ENCODE measurements at places on chromosomes 2 and 18.

DNA sequence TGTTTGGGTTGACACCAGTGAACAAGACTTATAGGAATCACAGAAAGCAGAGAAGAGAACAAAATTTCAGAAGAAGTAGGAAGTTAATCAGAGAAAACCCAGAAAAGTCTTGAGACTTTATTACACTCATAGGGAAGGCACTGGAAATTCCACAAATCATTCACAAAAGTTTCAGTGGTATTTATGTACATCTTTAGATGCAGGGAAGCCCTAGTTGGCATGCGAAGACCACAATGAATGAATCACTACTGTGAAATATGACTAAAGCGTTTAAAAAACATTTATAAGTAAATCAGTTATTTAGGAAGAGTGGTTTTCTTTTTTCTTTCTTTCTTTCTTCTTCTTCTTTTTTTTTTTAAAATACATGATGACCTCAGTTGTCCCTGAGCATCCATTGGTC, 105.1 kb downstream of the NUP35 start:
- DNase-seq: peak; percentile 74

DNA sequence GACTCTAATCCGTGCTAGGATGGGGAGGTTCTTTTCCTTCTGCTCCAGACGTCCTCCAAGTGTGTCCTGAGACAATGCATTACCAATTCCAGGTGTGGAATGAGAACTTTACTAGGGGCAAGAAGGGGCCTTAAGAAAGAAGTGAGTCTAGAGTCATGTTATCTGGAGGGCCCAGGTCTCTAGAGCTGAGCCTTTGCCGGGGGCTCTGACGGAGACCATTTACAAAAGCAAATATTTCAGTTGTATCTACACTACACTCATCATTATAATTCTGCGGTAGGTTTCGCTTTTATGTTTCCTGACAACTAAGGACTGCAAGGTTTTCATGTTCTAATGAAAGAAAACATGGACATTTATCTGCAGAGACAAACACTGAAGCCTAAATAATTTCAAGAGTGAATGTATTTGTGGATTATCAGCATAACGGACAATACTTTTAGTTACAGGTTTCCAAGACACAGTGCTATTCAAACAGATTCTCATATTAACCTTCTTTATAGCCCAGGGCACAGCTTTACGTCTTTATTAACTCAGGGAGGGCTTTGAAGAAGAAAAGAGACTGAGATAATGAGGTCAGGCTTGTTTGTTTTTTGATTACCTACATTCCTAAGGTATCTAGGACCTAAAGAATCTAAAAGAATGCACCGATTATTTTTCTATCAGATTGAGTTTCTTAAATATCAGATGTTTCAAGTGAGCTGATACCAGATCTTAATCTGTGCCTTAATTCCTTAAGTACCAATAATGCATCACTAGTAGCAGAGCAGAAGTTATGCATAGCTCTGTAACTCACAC, 15.0 kb upstream of the LAMA1 start:
- DNase-seq: no peak

DNA sequence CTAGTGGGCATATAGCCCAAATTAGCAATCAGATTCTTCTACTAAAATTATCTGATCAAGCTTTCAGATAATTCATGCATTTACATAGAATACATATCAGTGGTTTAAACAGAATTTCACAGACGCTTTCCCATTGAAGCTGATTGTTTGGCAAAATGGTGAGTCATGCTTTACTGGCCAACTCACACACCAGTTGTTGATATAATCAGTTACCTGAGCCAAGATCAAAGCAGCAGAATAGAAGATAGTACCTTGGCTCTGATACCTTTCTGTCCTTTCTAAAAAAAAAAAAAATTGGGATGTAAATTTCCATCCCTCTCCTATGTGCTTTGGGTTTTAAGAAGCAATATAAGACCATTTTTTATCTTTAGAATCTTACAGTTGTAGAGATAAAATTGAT, 178.0 kb downstream of the MCFD2 start:
- DNase-seq: peak; percentile 37

GRCh38 chr2:215274829-215275228, 37.0 kb upstream of the ATIC start:
- DNase-seq: no peak

DNA sequence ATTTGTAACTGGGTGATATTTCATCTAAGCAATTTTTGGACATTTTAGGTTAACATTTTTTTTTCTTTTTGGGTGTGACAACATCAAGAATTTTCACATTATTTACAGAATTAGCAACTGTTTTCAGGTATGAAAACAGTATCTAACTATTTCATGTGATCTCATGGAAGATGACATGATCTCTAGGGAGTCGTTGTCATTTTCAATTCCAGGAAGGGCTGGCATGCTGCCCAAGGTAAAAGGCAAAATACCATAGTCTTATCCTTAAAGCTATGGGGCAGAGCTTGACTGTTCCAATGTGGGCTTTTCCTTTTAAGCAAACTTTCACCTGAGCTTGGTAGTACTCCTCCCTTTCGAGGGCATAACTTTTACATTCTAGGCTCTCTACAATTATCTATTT, 443.7 kb downstream of the DSEL start:
- no peak for DNase-seq

- peak; percentile 98 for DNase-seq
Observed at GRCh38 chr2:223613017-223613950, 11.1 kb upstream of the SCG2 start.

GRCh38 chr2:9812945-9813311, 30.3 kb upstream of the TAF1B start:
- no peak for DNase-seq

- DNase-seq: no peak
Observed at GRCh38 chr2:57897920-57898319, 148.7 kb upstream of the VRK2 start.

DNA sequence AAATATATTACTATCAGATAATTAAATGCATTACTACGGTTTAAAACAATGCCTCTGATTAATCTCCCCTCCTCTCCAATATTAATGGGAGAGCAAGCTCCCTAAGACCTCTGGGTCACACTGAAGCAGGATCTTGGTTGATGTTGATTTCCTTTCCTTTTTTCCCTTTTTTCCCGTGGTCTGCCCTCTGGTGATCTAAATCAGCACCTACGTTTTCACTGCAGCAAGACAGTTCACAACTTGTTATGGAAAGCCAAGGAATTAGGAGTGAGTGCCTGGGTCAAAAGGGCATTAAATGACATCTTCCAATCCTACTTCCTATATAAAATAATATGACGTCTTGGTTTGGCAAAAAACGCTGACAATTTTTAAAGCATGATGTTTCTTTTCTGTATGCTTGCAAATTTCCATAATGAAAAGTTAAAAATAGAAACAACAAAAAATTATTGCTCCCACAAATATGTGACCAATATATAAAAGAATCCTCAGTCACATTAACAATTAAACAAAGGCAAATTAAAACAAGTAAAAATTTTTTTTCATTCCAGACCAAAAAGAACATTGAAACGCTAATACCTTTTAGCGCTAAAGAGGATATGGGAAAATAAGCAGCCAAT, 7.9 kb upstream of the CFAP36 start:
- peak; percentile 43 for DNase-seq

- no peak for DNase-seq
Observed at GRCh38 chr2:30756971-30757370, 50.3 kb downstream of the CAPN13 start.

DNA sequence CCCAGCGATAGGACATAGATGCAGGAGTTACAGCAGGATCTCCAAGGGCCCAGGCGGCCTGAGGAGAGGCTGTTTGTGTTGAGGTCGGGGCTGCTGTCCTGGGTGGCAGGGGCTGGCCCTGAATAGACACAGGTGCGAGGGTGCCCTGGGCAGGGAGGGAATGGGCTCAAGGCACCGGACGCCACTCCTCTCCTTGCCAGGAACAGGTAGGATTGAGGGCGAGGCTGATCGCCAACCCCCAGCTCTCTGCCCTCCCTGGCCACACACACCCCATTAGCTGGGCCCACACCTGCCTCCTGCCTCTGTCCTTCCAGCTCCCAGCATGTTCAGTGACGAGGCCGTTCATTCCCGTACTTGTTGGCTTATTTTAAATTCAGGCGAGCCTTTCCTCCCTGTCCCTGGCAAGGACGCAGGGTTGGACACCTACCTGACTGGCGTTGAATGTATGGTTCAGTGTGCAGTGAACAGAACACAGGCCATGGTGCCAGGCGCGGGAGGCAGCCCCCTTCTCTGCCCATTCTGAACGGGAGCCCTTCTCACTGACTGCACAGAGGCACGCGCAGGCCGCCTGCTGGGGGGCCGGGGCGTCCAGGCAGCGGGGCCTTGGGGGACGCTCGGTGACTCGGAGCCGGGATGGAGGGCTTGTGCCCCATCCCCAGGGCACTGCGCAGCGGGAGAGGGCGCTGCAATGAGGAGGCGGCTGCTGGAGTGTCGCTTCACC, 41.3 kb upstream of the SNED1 start:
- DNase-seq: no peak

DNA sequence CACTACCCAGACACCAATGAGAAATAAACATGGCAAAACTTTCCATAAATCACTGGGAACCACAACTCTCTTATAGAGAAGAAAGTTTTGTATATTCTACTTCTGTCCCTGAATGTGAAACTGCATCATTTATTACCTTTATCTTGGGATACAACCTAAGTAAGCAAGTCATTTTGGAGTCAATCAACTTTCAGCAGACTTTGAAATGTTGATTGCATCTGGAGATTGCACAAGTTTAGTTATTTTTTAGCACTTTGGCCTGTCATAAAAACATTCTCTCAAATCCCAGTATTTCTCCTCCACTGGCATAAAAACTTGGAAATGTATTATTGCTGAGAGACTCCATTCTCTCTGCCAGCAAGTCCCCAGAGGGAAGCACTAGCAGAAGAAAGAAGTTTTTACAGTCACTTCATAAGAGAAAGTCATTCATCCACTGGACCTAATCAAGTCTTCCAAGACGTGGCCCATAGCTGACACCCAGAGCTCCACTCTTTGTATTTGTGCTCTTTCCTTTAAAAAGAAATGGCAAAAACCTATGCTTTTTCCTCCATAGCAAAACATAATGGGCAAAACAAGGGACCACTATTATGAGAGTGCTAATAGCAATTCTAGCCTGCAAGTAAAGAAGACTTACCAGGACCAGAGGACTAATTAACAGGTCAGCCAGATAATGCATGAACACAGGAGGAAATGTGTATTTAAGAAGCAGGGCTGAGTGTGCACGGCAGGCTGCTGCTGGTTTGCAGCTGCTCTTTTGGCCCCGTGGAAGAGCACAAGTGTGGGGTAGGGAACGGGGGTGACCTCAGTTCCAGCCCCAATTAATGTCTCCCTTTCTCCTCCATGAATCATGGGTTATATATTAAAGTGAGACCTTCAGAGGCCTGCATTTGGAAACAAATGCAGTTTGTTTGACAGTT, 171.5 kb downstream of the INO80D start:
- no peak for DNase-seq

DNA sequence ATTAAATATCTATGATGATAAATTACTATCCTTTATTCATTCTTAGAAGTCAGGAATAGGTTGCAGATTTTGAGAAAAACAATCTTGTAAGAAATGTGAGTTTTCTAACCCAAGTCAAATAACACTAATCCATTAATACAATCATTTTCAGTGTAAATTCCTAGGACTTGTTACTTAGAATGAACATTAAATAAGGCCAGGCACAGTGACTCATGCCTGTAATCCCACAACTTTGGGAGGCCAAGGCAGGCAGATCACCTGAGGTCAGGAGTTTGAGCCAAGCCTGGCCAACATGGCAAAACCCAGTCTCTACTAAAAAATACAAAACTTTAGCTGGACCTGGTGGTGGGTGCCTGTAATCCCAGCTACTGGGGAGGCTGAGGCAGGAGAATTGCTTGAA, 45.8 kb upstream of the CDKL4 start:
- DNase-seq: peak; percentile 17

DNA sequence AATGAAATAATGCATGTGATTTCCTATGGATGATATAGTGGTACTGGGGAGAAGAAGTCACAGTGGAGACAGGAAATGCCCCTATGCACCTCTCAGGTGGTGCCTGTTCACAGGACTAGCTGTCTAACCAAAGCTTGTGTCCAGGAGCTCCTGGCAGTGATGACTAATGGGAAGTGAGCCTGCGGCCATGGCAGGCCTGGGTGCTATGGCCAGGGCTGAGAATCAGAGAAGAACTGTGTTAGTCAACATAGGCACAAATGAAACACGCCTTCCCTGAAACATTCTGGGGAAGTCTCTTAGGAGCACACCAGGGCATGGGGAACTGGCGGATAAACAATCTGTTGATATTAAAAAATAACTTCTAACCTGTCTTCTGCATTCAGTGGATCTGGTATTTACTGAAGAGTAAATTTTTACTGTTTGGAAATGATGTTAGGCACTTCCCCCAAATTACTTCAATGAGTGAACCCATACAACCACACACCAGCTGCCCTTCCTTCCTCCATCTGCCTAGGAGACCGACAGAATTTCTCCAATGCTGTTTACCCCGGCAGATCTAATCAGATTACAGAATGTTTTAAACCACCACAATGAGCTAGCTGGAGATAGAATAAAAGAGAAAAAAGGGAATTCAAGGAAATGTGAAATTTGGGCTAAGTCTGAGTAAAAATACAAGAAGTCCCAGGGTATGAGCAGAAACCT, 67.4 kb downstream of the MEP1B start:
- no peak for DNase-seq

GRCh38 chr2:63627866-63628265, 39.1 kb downstream of the MDH1 start:
- no peak for DNase-seq

DNA sequence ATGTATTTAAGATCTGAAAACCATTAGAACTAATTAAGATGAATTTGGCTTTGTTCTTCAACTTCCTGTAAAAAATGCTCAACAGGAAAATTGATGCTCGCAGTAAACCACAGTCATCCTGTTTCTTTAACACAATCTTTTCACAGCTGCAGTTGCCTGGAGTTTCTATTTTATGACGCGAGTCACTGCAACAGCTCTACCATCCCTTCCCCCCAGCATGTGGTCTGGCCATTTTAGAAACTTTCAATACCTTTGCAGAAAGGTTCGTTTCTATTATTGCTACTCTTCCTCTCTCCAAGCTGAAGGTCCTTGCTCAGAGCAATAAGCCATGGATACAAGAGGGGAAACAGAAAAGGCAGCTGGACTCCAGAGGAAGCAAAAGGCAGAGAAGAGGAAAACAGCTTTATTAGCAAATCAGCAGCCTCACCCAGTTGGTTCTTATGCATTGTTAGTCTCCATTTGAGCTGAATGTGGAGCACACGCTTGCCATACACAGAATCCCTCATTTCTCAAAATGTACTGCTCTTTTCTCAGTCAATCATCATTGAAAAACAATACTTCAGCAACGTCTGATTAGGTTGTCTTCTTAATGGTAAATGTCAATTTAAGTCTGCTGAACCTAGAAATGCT, 3.9 kb downstream of the WIPF1 start:
- peak; percentile 88 for DNase-seq

DNA sequence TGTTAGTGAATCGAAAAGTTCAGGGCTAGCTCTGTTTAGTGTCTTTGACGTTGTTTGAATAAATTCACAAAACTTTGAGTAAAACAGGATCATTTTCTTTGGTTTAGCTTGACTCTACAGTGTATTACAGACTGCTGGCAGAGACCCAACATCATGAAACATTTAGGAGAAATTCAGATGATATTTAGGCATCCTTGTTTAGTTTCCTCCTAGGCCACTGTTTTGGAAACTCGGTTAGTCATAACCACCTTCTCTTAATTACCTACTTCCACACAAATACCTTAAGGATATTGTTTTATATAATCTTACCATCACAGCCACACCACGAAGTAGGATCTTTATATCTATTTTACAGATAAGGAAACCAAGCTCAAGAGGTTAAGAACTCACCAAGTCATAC, 7.8 kb downstream of the LIMS1 start:
- DNase-seq: peak; percentile 79

Data from fibroblast of skin of right biceps (primary cell).